Cerebellum (tissue), 4 donors: ENCODE measurements at places on chromosomes 6 and 20. TPM values are rescaled to one million over a fixed set of nuclear protein-coding genes. Genes with fewer than 3 reads are reported as not detected.

Gene MRPS10
- 29.3 TPM for total RNA-seq

Gene TAPBP
- 22.0 TPM for total RNA-seq

Gene PEX6
- total RNA-seq, result 17.1 TPM

Gene LPIN3
- 0.36 TPM for total RNA-seq

Gene TXLNB
- total RNA-seq, result 0.73 TPM

Gene RCAN2
- 30.3 TPM for total RNA-seq

Gene CGAS
- total RNA-seq, result 3.9 TPM

Gene TSPYL4
- total RNA-seq, result 59.5 TPM

Gene HLA-DMA
- 0.73 TPM for total RNA-seq

Gene LAMA2
- total RNA-seq, result 30.8 TPM

Gene SCUBE3
- 2.5 TPM for total RNA-seq

Gene SRPK1
- total RNA-seq, result 85.3 TPM
